Fibroblast of skin of right biceps (primary cell): ENCODE measurements at places on chromosomes 11 and 22.
A peak's percentile ranks its signal among the peaks of the same experiment; 100 is the strongest.

DNA sequence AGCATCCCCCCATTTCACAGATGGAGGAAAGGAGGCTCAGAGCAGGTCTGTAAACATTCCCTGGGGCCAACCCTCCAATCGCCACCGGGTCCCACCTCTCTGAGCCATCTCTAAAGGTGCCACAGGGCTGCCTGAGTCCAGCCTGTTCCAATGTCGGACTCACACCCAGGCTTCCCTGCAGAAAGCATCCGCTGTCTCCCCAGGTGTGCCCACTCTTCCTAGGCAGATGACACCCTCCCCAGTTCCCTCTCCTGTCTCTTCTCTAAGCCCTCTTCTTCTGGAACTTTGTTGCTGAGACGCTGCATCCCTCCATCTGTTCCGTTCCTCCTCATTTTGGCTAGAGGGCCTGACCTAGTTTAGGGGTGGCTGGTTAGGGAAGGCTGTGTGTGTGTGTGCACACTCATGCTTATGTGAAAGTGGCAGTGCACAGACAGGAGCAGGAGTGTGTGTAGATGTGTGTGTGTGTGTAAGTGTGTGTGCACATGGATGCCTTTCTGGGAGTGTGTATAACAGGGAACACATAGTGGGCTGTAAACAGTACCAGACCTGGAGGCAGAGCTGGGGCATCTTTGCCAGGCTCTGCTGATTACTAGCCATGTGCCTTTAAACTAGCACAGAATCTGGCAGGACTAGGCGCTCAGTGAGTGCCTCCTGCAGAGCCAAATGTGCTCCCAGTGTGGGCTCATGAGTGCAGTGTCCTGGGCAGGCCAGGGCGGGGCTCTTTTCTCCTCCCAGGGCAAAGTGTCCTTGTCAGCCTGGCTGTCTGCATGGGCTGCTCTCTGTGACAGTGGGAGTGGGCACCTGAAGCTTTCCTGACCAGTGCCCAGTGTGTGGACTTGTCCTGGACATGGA lies 77.3 kb upstream of the NECTIN1 start:
- DNase-seq: no peak

- peak; percentile 99 for DNase-seq
Measured at GRCh38 chr11:88555018-88555828, 217.7 kb upstream of the CTSC start.

DNA sequence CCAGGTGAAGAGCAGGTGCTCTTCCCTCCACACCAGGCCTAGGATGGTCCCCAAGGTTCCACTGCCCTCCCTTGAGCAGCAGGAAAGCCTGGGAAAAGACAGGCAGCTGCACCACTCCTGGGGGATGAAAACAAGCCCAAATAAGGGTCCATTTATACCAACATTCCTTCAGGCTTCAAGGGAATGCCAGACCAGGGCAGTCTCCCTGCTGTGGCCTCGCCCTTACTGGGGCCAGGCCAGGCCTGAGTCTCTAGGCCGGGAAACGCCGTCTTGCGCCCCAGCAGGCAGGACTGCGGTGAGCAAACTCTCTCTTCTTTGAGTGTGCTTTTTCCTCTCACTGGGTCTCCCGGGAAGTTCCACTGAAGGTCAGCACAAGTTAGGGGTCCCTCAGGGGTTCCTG lies 443.5 kb downstream of the SOX6 start:
- no peak for DNase-seq

GRCh38 chr11:70352100-70352499 lies 46.2 kb upstream of the CTTN start:
- DNase-seq: no peak

DNA sequence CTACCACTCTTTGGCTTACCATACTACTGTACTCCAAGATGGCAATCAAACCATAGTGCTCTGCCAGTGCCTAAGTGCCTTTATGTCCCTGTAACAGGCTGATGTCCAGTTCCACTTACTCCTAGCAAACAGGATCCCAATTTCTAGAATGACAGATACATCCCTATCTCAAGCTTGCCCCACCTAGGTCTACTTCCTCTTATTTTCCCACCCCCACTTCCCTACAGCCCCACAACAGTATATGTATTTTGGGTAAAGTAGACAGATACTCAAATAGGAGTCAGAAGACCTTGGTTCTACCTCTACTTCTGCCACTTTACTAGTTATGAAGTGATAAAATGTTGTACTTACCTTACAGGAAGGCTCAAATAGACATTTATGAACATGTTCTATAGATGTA lies 24.1 kb downstream of the SIK3 start:
- no peak for DNase-seq

- no peak for DNase-seq
Measured at GRCh38 chr11:47378010-47378835, at the start of gene SPI1. TSS of gene SPI1 (minus strand) at chr11:47378547. CDS start at chr11:47378353, 194 bp downstream.

- no peak for DNase-seq
Measured at GRCh38 chr11:90330632-90331031, 107.8 kb upstream of the CHORDC1 start.

DNA sequence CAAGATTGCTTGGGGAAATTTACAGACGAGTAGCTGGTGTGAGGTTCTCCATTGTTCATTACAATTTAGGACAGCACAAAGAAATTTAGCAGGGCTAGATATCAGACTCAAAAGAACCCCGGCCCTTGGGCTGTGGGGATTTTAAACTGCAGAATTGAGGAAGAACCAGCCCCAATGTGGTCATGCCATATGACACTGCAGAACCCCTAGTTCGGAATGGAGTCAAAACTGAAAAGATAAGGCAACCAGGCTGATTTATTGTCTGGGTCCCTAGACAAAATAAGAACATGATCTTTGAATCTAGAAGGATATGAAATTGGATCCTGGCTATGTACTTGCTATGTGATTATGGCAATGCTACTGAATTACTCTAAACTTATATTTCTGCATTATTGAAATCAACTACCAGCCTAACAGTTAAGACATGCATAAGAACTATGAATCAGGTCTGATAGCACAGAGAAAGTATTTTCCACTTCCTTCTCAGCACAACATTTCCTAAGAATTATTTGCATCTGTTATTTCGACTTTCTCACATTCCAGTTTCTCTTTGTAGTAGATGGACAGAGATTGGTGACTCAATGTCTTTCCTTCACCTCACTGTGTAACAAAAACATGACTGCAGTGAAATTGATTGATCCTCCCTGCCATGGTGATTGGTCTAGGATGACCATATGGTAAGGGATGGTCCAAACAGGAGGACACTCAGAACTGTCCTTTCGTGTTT lies 13.2 kb downstream of the MMP3 start:
- DNase-seq: peak; percentile 65

DNA sequence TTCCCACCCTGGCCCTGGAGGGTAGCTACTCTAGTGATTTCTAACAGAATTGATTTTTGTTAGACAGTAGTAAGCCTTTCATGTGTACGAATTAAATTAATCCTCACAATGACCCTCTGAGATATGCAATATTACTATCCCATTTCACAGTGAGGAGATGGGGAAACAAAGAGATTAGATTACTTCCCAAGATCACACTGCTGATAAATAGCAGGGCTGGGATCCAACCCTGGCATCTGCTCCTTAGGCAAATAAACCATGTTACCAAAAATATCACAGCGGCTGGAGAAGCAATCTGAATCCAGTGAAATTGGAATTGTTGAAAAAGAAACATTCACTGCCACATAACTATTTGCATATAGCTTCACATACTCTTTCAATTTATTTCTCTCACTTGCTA lies 12.8 kb upstream of the CAVIN3 start:
- DNase-seq: no peak

- no peak for DNase-seq
Measured at GRCh38 chr11:73969991-73970800, 12.4 kb downstream of the UCP2 start.

DNA sequence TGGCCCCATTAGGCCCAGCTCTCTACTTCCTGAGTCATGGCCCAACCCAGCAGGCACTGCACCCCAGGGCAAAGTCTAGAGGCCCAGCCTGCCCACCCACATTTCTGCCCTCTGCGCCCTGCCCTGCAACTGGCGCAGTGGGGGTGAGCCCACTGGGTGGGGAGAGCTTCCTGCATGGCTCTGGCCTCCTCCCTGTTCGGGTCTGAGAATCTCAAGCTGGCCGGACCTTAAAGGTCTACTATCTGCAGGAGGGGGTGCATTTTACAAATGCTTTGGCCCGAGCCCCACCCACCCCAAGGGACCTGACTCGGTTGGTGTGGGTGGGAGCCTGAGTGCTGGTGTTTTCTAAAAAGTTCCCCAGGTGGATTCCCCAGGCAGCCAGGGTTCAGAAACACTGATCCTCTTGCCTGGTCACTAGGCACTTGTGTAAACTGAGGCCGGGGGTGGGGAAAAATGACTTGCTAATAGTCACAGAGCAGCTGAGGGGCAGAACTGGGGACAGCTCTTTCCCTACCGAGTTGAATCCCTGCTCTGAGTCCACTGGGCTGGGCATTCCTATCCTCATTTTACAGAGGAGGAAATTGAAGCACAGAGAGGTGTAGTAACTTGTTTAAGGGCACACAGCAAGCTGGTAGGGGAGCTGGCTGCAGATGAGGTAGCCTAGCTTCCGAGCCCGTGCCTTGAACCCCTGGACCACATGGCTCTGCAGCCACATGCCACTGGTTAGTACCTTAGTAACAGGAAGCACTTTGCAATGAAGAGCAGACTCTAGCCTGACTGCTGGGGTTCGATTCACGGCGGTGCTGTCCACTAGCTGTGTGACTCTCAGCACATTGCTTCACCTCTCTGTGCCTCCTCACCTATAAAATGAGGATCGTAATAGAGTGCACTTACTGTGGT lies 36.3 kb downstream of the CD82 start:
- no peak for DNase-seq

GRCh38 chr11:118789501-118790356 lies 1.2 kb downstream of the DDX6 start:
- DNase-seq: peak; percentile 7

DNA sequence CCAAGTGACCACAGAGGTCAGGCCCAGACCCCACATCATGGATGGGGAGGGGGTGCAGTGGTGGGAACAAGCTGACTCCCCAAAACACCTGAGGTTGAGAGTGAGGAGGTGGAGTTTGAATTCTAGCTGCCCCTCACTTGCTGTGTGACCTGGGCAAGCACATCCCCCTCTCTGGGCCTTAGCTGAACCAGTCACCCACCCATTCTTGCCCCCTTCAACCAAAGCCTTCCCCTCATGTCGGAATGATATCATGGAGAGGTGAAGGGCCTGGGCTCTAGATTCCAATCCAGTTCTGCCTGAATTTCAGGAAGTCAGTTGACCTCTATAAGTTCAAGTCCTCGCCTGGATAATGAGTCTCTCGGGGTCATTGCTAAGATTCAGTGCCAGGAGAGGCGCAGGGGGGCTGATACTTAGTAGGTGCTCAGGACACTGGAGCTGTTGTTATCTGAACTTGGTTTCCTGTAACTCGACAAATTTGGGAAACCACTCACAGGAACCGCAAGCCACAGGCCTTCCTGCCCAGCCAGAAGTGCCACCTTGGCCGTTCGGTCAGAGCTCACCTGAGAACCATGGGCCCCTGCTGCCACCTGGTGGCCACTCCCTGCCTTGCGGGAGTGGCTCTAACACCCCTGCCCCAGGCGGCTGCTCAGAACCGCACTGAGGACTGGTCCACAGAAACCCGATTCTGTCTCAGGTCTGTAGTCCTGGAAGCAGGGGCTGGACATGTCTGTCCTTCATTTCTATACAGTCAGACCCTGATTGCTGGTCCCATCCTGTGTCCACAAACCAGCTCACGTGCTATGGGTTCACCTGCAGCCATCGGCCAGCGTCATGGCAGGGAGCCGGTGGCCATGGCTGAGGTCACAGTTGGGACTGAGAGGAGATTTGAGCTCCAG lies 6.9 kb downstream of the CDC42EP1 start:
- peak; percentile 58 for DNase-seq

DNA sequence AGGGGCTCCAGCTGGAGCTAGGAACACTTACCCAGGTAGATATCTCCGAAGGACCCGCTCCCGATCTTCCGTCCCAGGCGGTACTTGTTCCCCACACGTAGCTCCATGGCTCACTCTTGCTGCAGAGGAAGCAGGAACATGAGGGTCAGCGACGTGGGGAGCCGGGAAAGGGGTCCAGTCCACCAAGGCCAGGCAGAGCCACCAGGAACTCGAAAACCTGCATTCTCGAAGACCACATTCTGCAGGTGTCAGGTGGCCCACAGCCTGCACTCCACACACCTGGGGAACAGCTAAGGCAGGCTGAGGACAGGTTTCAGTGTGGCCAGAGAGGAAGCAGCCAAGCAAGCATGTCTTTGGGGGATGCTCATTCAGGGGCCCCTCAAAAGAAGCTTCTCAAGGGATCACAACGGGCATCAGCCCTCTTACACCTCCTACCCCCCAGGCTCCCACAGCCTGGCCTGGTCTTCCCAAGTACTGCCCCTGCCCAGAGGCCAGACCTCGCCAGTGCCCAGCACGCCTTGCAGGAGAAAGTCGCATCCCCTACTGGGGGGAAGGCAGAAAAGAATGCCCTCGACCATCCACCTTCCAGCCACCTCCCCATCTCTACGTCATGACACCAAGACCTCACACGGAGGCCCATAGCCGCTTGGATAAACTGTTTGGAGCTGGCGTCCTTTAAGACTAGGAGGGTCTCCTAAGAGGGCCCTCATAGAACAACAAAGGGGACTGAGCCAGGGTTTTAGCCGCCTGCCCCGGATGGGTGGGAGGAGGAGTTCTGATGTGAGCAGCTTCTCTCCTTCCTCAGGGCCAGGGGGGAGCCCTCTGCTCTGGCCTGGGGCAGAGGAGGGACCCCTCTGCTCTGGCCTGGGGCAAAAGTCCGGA lies 2.9 kb downstream of the CSNK1E start:
- peak; percentile 49 for DNase-seq

- peak; percentile 97 for DNase-seq
Measured at GRCh38 chr11:44574610-44575287, 9.3 kb downstream of the CD82 start.

- DNase-seq: no peak
Measured at GRCh38 chr11:702462-703461, 3.3 kb upstream of the EPS8L2 start.

GRCh38 chr11:6405052-6405667 lies 13.7 kb downstream of the APBB1 start:
- DNase-seq: peak; percentile 17
